Sigmoid colon (tissue), 7 donors: ENCODE measurements at places on chromosomes 7 and 10. TPM values are rescaled to one million over a fixed set of nuclear protein-coding genes. Genes with fewer than 3 reads are reported as not detected.

DNA sequence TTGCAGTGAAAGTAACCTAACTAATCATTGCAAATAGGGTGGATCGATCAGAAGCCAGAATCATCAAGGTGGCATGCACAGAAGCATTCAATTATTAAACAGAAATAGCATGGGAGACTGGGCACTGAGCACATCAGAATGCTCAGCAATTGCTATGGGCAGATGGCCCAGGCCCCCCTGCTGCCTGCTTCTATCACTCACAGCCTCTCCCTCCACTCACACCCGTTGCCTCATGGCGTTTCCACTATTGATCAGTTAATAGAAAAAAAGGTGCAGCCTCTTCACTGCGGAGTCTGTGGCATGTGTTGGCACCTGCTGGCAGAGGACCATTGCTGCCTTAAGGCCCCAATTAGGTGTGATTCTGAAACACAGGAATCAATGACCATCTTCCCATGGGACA, 11.2 kb upstream of the HTR5A start:
- H3K36me3 ChIP-seq = no peaks in the 10 kb centered on the region
- H3K27me3 ChIP-seq = no peaks in the 10 kb centered on the region
- DNase-seq = no peak
- H3K4me1 ChIP-seq = no peaks in the 10 kb centered on the region
- H3K4me3 ChIP-seq = no peak overlapping the region

- no peaks in the 10 kb centered on the region for H3K4me1 ChIP-seq
- H3K36me3 ChIP-seq = no peaks in the 10 kb centered on the region
- no peak for DNase-seq
- no peak overlapping the region for H3K4me3 ChIP-seq
Measured at GRCh38 chr7:36563706-36564327, 160.5 kb downstream of the AOAH start.

- no peak overlapping the region for H3K27ac ChIP-seq
- H3K36me3 ChIP-seq = peaks cover 19% of the 10 kb centered on the region
- peaks cover 2% of the 10 kb centered on the region for H3K4me1 ChIP-seq
- DNase-seq = no peak
- H3K27me3 ChIP-seq = no peaks in the 10 kb centered on the region
Measured at GRCh38 chr10:97676770-97677581, 10.1 kb downstream of the AVPI1 start.

Gene RADIL
- 7.4 TPM for total RNA-seq

Gene PURB
- total RNA-seq = 40.3 TPM

Gene LIPM
- not detected for total RNA-seq

Gene IMPDH1
- total RNA-seq = 36.3 TPM
